ENCODE measurements at places on chromosomes 2 and 18. TPM values are rescaled to one million over a fixed set of nuclear protein-coding genes. Genes with fewer than 3 reads are reported as not detected.

DNA sequence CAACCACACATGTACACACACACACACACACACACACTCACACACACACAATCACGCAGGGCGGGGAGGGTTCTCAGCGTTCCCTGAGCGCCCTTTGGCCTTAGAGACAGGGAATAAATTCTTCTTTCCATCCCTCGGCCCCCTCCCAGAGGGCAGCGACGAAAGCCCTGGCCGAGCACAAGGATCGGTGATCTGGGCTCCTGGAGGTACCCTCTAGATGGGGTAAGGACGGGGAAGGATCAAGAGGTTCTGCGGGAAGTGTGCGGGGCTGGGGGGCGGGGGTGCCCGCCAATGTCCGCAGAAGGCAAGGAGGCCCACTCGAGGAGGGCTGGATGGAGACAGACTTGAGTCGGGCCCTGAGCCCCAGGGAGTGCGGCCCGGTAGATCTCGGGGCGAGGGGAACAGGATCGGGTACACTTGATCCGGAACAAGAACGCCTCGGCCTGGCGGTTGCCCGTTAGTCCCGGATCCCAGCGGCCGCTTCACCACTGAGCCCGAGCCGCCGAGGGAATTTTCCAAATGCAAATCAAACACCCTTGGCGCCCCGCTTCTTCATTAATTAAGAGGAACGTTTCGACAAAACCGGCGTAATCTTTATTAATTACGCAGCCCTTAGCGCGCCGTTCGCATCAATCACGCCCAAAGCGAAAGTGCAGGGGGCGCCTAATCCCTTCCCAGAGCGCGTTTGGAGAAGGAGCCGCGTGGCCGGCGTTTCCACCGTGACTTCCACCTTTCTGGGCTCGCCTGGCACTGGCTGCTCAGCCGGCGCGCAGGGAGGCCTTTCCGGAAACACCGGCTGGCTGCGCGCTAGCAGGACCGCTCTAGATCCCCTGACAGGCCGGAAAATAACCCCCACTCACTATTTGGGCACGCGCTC, 7.0 kb upstream of the PAX3 start:
- peak overlapping the region; percentile 35 for H3K4me3 ChIP-seq
- no peak overlapping the region for H3K27ac ChIP-seq
- no peak for DNase-seq
- H3K4me1 ChIP-seq: peaks cover 27% of the 10 kb centered on the region

The DOK1 gene
- total RNA-seq: 21.1 TPM

- H3K27ac ChIP-seq: peak overlapping the region; percentile 88
- no peaks in the 10 kb centered on the region for H3K4me1 ChIP-seq
- peaks cover 18% of the 10 kb centered on the region for H3K27me3 ChIP-seq
- no peak for DNase-seq
- no peaks in the 10 kb centered on the region for H3K36me3 ChIP-seq
These were observed 5.2 kb downstream of the FN1 start for GRCh38 chr2:215430528-215431187.

The DOK6 gene
- total RNA-seq: 0.32 TPM

The WDR43 gene
- total RNA-seq: 15.8 TPM

All from transverse colon (tissue), 4 donors.